Activated CD4-positive, alpha-beta T cell treated with anti-CD3 and anti-CD28 coated beads for 24 hours (primary cell): ENCODE measurements at places on chromosomes 3 and 15.

DNA sequence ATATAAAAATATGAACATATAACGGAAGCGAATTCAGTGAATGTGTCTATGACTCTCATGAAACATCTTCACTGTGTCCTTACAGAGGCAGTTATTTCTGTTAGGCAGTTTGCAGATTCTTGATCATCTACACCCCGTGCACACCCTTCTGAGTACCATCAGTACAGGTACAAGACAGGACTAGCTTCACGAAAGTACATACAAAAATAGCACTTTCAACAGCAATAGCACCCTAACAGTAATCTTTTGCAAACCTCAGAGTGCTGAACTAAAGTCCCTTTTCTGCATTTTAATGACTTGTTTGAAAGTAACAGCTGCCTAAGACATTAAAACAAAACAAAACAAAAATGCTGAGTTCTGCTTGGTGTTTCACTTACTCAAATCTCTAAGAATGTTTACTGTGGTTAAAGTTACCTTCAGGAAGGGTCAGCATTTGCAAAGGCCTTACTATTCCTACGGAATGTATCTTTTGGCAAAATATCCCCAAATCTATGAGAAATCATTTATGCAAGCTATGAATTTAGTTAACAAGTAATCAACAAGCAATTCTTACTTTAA, 104.1 kb downstream of the CNTN3 start:
- DNase-seq: no peak

DNA sequence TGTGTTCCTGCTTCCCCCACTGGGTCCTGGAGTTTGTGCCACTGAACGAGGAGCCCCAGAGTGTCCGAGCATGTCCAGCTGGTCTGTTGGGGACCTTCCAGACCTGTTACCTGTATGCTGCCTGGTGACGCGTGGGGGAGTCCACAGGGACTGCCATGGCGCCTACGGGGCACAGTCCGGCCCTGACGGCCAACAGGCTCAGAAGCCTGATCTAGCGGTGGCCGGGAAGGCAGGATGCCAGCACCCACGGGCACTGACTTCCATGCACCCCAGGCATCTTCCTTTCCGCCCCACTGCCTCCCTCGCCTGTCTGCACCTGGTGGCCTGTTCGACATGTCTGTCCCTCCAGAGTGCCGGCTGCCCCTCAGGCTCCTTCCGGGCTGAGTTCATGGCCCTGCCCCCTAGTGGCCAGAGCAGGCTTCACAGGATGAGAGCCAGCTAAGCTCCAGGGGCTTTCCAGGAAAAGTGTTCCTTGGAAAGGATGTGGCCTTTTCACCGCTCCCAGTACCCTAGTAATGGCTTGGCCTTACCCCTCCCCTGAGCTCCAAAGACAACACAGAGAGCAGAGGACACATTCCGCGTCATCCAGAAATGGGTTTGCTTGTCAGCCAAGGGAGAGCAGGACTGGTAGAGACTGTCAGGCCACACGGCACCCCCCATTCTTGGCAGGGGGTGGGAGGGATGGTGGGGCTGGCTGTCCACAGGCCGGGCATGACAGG, 35.7 kb downstream of the NGRN start:
- peak; percentile 40 for DNase-seq

- DNase-seq: no peak
These were observed 71.2 kb downstream of the FAM43A start for GRCh38 chr3:194756791-194757325.

- no peak for DNase-seq
These were observed 134.6 kb downstream of the PEAK1 start for GRCh38 chr15:77285057-77285997.

GRCh38 chr3:101259485-101260341, 60.7 kb downstream of the IMPG2 start:
- no peak for DNase-seq

- DNase-seq: no peak
These were observed 29.1 kb downstream of the PLXND1 start for GRCh38 chr3:129577366-129577765.
